Progenitor cell of endocrine pancreas (in vitro differentiated cells): ENCODE measurements at places on chromosomes 13 and 19.

DNA sequence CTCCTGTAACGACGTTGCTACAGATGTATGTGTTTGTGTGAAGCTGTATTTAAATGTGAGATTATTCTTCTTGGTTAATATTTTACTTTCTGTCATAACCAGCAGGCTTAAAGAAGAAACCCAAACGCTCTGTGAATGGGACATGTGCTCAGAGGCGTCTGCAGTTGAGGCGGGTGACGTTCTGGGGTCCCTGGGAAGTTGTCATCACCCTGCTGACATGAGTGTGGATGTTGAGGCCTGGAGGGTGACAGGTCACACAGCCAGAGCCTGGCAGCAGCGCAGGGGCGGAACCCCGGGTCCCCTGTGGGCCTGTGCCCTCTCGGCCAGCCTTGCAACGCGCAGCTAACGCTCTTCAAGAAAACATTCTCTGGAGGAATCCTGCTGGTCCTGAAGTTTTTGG lies 16.6 kb downstream of the RASA3 start:
- no peak for DNase-seq

DNA sequence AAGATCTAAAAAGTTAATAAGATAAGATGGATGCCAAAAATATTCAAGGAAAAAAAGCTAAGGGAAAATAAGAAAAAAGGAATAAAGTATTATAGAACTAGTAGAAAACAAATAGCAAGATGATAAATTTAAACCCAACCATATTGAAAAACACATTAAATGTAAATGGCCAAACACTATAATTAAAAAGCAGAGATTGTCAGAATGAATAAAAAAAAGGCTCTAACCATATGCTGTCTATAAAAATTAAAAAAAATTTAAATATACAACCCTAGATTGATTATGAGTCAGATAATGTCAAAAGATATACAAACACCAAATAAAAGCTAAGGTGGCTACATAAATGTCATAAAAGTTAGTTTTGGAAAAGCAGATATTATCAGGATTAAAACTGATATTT lies 617.5 kb upstream of the SGCG start:
- no peak for DNase-seq

GRCh38 chr19:291006-291521 lies at the start of gene PLPP2:
Gene PLPP2 (minus strand): TSS chr19:291403. CDS start chr19:291336, 67 bp downstream.
- no peak for DNase-seq

GRCh38 chr19:35822579-35822978 lies 9.9 kb upstream of the PRODH2 start:
- DNase-seq: no peak

DNA sequence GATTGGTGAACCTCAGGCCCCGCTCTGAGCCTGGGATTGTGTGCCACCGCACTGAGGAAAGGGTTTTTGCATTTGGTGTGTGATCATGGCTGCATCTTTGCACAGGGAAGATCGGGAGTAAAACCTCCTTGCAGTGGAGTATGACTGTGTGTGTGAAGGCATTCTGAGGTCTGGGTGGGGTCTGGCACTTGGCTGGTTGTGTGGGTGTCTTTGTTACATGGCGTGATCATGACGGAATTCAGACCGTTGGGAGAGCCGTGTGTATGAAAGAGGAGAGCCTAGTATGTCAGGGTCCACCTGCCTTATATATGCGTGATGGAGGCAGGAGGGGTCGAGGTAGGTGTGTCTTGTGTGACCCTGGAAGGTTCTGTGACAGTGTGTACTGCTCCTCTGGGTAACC lies 740 bp upstream of the BEST2 start:
- no peak for DNase-seq

- DNase-seq: no peak
These were observed 12.5 kb downstream of the APBA3 start for GRCh38 chr19:3748965-3749364.

- no peak for DNase-seq
These were observed 7.6 kb downstream of the EHD2 start for GRCh38 chr19:47720669-47721422.

DNA sequence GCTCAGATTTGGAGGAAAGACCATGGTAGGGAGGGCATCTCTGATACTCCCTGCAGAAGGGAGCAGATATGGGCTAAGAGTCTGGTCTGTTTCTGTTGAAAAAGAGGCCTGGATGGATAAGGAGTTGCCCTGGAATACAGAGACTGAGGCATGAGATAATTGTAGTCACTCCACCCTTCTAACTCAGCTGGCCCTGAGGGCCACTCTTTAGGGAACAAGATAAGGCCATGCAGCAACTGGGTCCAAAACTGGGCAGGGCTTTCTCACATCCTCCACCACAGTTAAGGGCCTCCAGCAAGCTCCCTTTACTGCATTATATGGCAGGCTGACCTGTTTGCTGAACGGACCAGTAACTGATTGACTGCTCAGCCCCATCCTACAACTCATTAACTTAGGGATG lies 1.3 kb downstream of the ZNF749 start:
- no peak for DNase-seq

- DNase-seq: no peak
These were observed 59.1 kb downstream of the CEBPG start for GRCh38 chr19:33432446-33433170.

DNA sequence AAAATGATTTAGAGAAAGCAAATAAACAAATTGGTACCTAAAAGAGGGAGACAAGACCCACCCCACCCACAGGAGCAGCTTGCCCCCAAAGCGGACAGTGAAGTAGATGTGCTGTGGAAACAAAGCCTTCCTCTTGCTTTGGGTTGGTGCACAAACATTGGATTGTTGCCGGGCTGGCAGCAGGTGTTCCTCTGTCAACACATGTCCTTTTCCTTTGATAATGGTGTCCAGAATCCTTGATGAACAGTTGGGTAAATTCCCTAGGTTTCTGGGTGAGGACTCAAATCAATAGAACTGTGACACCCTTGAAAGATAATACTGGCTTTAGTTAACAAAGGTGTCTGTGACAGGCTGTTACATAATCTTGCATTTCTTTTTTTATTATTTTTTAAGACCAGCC lies 311.8 kb downstream of the SPRY2 start:
- DNase-seq: no peak

DNA sequence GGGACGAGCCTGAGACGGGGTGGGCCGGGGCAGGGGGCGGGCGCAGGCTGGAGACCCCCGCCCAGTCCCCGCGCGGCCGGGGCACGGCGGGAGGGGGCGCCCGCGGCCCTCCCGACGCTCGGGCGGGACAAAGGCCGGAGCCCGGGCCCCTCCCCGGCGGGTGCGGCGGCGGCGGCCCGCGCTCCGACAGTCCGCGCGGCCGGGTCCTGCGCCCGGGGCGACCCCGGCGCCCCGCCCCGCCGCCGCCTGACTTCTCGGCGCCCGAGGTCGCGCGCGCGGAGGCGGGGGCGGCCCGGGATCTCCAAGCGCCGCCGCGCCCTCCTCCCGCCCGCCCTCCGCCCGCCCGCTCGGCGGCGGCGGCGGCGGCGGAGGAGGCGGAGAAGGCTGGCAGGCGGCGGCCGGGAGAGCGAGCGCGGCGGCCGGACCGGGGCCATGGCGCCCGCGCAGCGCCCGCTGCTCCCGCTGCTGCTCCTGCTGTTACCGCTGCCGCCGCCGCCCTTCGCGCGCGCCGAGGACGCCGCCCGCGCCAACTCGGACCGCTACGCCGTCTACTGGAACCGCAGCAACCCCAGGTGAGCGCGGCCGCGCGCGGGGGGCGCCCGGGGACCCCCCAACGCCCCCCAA lies at the start of gene EFNA2:
Gene EFNA2, plus strand, starts transcription at position 137 of the 624 bp plus-strand sequence. Its CDS starts 296 bp downstream, at position 433.
- DNase-seq: no peak

DNA sequence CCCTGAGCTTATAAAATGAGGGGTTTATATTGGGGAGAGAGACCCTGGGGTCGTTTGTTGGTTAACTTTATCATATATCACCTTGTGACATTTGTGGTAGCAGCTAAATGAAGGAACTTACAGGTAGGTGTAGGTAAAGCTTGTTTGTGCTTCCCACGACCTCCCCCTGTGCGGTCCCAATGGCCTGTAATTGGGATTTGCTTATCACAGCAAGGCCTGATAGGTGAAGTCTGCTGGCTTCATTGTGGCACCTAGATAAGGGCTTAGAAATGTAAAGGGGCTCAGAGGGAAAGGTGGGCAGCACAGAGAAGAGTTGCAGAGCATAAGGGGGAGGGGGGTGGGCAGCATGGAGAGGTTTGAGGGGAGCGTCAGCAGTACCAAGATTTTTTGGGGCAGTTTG lies 35.5 kb upstream of the MLNR start:
- DNase-seq: no peak

- no peak for DNase-seq
These were observed 2.5 kb downstream of the MAP1S start for GRCh38 chr19:17721821-17722220.

DNA sequence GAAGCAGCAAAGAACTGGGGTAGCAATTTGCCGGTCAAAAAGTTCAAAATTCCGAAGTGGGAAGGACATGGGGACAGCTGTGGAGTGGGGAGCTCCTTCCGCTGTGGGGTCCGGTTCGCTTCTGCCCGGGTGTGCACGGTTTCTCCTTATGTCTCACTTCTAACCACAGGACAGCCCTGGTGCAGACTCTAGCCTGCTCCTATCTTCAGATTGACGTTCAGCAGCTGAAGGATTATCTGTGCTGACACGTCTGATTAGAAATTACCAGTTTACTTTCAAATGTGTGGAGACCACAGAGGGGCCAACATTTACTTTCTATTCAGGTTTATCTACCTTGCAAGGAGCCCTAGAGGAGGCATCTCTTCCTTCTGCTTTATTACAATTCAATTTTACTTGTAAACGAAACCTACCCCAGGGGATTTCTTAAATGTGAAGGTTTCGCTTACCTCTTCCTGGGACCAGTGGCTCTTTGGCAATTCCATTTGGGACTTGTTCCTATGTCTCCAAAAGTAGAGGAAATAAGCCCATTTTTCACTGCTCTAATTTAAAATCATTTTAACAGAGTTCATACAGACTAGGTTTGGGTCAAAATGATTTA lies 27.3 kb downstream of the LHFPL6 start:
- DNase-seq: no peak

DNA sequence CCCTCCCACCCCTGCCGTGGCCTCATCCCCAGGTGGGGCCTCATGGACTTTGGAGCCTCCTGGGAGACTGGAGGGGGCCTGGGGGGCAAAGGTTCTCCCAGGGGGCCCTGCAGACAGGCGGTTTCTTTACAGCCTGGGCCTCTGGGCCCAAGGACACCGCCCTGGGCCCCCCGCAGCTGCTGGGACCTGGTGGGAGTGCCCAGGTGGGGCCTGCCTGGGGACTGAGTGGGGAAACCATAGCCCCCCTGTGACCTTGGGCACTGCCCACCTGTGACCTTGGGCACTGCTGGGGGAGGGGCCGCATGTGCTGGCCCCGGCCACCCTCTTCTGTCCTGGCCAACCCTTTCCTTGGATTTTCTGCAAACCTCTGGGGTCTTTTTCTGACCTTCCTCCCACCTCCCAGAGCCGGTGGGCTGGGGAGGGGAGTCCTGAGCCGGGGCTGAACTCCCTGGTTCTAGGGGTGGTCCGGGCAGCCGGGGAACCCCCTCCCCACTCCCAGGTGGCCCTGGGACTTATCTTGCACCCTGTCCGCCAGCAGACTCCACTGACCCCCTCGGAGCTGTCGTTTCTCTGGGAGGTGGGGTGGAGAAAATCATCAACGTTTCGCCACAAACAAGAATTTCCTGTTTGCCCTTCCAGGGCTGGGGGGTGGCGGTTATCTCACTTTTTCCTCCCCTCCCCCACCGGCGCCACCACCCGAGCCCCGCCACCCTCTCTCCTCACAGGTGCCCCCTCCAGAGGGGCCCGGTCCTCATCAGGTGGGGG lies 27.0 kb downstream of the ARID3A start:
- peak; percentile 59 for DNase-seq

- DNase-seq: no peak
These were observed 304.7 kb downstream of the ENOX1 start for GRCh38 chr13:43482026-43482425.

GRCh38 chr13:35851356-35851755 lies 279.8 kb downstream of the DCLK1 start:
- DNase-seq: no peak

- DNase-seq: no peak
These were observed 13.3 kb upstream of the ZNF57 start for GRCh38 chr19:2887391-2887914.

GRCh38 chr19:2242816-2243215 lies 6.2 kb downstream of the SF3A2 start:
- DNase-seq: no peak

DNA sequence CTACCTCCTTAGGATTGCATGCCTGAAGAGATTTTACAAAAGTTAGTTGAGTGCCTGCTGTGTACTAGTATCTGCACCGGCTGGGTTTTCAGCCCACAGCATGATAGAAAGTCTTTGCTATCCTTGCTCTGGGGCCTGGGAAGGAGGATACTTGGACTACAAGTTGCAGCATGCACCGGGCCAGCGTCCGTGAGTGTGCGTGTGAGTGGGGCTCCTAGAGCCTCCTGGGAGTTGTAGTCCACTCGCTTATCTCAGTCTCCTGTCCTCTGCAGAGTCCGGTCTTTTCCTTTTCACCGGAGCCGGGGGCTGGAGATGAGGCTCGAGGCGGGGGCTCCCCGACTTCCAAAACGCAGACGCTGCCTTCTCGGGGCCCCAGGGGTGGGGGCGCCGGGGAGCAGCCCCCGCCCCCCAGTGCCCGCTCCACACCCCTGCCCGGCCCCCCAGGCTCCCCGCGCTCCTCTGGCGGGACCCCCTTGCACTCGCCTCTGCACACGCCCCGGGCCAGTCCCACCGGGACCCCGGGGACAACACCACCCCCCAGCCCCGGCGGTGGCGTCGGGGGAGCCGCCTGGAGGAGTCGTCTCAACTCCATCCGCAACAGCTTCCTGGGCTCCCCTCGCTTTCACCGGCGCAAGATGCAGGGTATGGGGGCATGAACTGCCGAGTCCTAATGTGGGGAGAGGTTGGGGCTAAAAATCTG lies 20.6 kb downstream of the BRSK1 start:
- DNase-seq: no peak

DNA sequence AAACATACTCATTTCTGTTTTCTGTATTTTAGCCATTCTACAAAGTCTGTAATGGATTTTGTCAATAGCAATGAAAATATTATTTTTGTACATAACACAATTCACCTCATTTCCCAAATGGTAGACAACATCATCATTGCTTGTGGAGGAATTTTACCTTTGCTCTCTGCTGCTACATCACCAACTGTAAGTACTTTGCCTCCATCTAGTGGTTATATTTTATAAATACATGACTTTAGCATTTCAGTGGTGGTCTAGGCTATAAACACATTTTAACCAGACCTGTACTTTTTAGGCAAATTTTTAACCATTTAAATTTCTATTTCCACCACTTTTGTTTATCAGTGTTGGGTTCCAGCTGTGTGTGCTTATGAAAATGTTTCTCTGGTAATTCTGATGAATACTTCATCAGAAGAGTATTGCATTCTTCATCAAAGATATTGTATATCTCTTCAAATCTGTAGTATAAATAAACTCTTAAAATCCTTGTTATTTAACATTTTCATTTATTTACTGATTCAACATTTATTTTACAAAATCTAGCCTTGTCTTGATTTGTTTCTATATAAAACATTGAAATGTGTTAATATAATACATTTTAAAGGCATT lies 222.4 kb downstream of the NBEA start:
- DNase-seq: no peak
